ENCODE measurements at places on chromosomes 4 and X.

DNA sequence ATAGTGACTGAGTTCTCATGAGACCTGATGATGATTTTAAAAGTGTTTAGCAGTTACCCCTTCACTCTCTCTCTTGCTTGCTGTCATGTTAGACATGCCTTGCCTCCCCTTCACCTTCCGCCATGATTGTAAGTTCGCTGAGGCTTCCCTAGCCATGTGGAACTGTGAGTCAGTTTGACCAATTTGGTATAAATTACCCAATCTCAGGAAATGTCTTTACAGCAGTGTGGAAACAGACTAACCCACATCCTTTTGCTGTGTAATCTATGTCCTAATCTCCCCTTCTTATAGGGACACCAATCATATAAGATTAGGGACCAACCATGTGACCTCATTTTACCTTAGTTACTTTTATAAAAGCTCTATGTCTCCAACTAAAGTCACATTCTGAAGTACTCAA is 677.8 kb downstream of the ADGRL3 start:
- DNase-seq, result no peak

GRCh38 chrX:45811326-45811725 is 610.6 kb upstream of the DIPK2B start:
- no peak for DNase-seq

- DNase-seq, result no peak
These were observed 173.8 kb upstream of the MID1 start for GRCh38 chrX:10794203-10794630.

- DNase-seq, result peak; percentile 33
These were observed 157.7 kb downstream of the CEP135 start for GRCh38 chr4:56106180-56107147.

Measured in midbrain (tissue), 1 donor.